ENCODE measurements at places on chromosomes 4 and X.

DNA sequence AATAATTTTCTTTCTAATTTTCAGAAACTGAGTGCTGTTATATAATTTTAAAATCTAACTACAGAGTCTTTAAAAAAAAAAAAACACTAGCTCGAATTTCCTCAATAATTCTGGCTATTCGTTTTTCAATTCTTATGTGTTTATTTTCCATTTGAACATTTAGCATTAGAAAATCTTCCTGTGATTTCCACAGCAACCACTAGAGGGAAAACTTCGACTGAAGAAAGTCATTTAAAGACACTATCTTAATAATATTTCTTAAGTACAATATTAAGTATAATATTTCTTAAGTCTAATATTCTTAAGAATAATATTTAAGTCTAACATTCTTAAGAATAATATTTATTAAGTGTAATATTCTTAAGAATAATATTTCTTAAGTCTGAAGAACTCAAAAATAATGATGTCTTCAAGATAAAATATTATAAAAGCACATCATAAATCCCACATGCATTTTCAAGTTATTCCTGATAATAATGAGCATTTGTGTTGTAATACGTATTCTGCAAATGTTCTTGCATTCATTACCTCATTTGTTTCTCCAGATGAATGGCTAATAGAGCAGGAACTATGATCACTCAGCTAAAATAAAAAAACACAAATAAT lies 118.4 kb upstream of the WDR17 start:
- peak; percentile 44 for DNase-seq

DNA sequence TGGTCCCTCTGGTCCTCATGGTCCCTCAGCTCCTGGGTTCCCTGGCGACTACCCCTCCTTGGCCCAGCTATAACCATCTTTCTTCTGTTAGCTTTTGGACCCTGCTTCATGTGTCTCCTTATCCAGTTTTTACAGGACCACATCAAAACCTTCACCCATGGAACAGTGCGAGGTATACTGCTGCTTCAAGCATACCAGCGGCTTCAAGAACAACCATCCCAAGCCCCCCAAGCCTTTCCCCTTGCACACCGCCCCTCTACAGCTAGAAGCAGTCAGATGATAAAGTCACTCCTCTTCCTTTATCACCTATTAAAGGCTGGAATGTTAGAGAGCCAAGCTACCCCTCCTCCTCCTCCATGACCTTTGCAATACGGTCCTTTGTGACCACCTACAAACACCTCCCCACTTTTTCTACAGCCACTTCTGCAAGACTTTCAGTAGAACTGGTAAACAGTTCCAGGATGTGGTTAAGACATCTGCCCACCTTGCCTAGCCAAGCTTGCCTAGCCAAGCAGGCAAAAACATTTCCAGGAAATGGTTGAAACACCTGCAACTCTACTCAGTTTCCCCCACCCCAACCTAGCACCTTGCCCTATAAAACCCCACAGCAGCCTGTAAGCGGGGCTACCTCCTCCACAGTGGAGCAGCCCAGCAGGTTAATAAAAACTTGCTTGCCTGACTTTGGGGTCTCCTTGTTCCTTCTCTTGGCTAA lies 125.7 kb downstream of the ZC4H2 start:
- DNase-seq: no peak

GRCh38 chr4:104302731-104303130 lies 192.0 kb downstream of the CXXC4 start:
- DNase-seq: no peak

- no peak for DNase-seq
These were observed 134.9 kb downstream of the C4orf33 start for GRCh38 chr4:129230846-129231245.

DNA sequence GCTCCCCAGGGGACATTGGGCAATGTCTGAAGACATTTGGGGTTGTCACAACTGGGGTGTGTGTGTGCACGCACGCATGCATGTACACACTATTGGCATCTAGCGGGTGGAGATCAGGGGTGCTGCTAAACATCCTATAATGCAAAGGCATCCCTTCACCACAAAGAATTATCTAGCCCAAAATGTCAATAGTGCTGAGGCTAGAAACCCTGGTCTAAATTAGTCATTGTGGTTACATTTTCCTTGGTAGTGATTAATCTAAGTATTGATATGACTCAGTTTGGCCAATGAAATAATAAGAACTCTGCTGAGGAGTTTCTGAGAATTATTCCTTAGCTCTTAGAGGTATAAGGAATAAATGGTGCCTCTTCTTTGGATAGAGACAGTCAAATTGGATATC lies 200.2 kb downstream of the CLCN4 start:
- peak; percentile 68 for DNase-seq

DNA sequence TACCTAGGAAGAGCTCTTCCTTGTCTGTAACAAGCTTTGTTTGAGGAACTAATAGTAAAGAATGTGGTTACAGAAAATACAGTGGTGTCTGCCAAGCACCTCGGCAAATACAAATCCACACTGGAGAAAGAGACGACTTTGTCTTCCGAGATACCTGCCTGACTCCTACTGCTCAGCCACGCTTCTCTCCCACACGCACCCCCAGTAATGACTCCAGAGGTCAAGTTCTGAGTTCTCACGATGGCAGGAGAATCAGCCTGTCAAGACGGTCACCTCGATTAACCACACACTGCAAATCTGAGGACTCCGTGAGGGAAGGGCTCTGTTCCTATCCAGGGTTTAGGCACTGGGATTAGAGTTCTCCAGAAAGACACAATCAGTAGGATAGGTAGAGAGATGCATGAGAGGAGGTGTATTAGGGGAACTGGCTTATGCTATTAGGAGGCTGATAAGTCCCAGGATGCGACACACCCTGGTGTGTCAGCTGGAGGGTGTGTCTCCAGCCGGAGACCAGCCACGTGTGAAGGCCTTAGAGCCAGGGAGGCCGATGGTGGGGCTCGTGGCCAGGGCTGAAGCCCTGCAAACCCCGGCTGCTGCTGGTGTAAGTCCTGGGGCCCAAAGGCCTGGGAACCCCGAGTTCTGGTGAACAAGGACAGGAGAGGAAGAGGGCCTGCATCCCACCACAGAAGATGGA lies 8.4 kb upstream of the TRIML2 start:
- DNase-seq: no peak

- DNase-seq: no peak
These were observed 42.0 kb downstream of the GAK start for GRCh38 chr4:890036-890695.
